ENCODE measurements at places on chromosomes 7 and 10. TPM values are rescaled to one million over a fixed set of nuclear protein-coding genes. Genes with fewer than 3 reads are reported as not detected.

- no peak for DNase-seq
These were observed 31.1 kb downstream of the SLC26A4 start for GRCh38 chr7:107691716-107692115.

DNA sequence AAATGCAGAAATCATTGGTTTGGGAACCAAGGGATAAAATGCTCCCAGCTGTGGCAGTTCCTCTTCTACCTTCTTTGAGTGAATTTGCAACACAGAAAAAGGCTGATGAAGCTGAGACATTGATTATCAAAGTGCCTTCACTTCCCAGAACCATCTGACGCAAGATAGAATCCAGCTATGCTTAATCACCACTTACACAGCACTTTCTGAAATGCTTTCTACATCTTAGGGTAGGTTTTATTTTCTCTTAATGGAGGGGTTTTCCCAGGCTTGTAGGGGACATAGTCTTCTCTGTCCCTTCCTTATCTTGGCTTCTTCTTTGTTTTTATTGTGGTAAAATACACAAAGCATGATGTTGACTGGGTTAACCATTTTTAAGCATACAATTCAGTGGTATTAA, 332.6 kb upstream of the ZNF32 start:
- no peak for DNase-seq

DNA sequence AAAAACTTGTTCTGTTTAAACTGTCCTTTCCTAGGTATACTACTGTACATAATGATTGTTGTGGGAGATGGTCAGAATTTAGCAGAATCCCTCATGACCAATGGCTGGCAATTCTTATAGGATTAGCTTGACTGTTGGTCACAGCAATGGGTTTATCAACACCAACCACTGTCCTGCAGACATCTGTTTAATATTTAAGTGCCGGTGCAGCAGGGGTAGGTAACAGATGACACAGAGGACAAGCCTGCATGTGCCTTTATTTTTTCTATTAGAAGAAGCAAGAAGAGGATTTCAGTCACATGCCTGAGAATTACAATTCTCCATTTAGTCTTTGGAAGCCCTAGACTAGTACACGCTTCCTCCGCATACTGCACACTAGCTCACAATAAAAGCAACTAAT, 48.4 kb downstream of the CCDC6 start:
- DNase-seq: no peak

DNA sequence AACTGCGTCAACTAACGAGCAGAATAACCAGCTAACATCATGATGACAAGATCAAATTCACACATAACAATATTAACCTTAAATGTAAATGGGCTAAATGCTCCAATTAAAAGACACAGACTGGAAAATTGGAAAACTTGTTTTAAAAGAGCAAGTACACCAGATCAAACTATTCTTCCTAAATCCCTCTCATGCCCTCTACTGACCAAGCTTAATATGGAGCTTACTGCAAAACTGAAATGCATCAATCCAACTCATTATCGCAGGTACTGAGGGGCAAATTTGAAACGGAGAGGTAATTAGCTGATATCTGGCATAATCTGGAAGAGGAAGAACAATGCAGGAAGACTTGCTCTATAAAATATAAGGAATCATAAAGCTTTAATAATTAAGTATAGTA, 1223.8 kb downstream of the NXPH1 start:
- no peak for DNase-seq

- DNase-seq: no peak
These were observed 245.5 kb downstream of the REEP3 start for GRCh38 chr10:63766745-63767137.

DNA sequence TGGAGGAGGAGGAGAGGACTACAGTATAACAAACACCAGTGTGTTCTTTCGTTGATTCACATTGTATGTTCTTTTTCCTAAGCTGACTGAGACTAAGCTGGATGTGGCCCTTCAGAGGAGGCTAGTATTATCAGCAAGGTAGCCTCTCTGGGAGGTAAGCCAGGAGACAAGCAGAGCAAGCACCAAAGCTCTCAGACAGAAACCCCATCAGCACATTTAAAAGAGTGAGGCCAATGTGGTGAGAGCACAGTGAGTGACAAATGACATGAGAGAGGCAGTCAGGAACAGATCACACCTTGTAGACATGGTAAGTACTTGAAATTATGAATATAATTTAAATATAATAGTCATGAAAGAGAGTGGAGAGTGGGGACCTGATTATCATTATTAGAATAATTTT, 107.6 kb downstream of the KMT2C start:
- no peak for DNase-seq

DNA sequence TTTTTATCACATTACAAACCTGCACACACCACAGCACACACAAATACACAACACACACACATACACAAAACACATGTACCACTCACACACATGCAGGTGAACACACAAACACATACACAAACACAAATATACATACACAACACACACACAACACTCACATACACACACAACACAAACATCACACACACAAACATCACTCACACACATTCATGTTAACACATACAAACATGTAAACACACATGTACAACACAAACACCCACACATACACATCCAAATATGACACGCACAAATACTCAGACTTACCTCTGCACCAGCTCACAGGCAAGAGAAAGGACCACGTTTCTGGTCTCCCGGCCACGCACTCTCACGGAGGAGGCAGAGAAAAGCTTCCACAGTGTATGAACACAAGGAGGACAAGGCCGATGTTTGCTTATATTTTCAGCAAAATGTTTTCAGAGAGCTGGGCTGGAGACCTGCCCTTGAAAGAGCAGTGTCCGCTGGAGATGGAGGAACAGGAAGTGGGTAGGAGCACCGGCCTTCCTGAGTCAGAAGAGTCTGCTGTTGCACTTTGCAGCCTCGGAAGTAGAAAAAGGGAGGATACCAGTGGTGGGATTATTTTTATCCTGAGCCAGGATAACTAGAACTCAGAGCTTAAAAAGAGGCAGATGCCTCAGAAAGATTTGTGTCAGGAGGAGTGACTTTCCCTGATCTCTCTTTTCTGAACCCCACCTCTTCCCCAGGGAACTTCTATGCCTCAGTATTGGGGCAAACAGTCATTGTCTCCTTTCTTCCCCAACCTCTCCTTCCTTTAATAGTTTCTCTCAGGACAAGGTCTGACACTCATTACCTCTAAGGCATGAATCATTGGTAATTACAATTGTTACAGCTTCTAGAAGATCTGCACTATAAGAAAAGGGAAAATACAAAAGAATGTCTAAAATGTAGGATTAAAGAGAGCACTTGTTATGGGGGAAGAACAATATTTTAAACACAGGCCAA, at the start of gene GIMAP6:
Gene GIMAP6 (minus strand): TSS at position 520 of the 999 bp plus-strand sequence. CDS start 2,243 bp downstream, outside the sequence.
- no peak for DNase-seq

DNA sequence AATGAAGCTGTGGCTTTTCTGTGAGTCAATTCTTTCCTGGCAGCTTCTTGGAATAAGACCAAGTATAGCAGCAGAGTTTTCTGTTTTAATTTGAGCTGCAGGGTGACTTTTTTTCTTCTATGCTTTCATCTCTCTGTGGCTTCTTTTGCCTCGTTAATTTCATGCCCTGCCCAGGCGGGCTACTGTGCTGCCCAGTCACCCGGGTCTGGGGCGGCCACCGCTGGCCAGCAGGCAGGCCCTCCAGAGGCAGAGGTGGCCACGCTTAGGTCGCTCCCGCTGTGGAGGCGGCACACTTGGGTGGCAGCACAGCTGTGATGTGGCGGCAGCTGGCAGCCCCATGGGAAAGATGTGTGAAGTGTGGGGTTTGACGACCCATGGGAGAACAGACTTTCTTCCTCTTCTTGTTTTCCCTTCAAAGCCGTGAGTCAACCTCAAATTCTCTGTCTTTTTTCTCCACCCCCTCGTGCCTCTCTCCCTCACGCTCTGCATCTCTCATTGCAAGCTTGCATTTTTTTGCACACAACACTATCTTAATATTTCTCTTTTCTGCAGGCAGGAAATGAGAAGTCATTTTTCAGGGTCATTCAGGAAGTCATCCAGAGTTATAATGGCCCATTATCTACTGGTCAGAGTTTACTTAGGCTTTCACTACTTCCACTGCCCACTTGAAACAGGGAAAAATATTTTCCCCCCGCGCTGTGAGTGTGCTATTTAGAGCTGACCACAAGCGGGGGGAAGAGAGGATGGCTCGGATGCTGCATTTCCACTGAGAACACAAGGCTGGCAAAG, 67.8 kb downstream of the EGFR start:
- DNase-seq: no peak

DNA sequence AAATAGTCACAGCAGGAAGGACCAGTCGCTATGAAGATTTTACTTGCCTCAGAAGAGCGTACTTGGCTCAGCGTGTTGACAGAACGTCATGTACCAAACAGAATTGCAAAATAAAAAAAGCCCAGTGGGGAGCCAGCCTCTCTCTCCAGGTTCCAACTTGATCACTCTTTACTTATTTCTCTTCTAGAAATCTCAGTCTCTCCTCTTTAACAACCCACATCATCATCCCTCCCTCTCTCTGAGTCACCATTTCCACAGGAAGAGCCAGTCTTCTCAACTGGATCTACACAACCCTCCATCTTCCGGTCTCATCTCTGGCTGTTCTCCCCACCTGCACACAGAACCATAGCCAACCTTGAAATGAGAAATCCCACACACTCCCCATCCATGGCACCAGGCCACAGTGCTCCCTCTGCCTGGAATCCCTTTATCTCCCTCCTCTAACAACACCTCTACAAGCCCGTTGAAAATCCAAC, 718.3 kb downstream of the GRID1 start:
- DNase-seq: no peak

- peak; percentile 74 for DNase-seq
These were observed 558 bp downstream of the VOPP1 start for GRCh38 chr7:55571511-55572377.

DNA sequence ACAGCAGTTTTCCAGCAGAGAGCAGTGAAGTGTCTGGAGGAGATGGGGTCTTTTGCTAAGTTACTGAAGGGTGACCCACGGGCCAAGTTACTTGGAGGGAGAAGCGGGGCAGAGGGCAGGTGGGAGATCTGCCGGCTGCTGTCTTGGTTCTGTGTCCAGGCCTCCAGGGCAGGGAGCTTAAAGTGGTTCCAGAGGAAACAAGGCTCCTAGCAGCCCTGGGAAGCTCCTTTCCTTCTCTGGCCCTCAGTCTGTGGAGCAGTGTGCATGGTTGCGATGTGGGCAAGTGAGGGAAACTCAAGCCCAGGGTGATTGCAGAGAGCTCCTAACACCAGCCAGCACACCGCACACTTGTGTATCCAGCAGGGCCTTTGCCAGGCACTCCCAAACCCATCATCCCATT, 6.3 kb downstream of the GHRHR start:
- no peak for DNase-seq

DNA sequence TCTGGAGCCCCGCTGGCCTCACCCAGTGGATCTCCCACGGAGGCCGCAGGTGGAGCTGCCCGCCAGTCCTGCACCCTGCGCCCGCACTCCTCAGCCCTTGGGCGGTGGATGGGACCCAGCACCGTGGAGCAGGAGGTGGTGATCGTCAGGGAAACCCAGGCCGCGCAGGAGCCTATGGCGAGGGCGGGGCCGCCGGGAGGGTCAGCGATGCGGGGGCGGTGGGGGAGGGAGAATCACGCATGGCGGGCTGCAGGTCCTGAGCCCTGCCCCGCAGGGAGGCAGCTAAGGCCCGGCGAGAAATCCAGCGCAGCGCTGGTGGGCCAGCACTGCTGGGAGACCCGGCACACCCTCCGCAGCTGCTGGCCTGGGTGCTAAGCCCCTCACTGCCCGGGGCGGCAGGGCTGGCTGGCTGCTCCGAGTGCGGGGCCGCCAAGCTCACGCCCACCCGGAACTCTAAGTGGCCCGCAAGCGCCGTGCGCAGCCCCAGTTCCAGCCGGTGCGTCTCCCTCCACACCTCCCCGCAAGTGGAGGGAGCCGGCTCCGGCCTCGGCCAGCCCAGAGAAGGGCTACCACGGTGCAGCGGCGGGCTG, 524.8 kb upstream of the TPK1 start:
- no peak for DNase-seq

DNA sequence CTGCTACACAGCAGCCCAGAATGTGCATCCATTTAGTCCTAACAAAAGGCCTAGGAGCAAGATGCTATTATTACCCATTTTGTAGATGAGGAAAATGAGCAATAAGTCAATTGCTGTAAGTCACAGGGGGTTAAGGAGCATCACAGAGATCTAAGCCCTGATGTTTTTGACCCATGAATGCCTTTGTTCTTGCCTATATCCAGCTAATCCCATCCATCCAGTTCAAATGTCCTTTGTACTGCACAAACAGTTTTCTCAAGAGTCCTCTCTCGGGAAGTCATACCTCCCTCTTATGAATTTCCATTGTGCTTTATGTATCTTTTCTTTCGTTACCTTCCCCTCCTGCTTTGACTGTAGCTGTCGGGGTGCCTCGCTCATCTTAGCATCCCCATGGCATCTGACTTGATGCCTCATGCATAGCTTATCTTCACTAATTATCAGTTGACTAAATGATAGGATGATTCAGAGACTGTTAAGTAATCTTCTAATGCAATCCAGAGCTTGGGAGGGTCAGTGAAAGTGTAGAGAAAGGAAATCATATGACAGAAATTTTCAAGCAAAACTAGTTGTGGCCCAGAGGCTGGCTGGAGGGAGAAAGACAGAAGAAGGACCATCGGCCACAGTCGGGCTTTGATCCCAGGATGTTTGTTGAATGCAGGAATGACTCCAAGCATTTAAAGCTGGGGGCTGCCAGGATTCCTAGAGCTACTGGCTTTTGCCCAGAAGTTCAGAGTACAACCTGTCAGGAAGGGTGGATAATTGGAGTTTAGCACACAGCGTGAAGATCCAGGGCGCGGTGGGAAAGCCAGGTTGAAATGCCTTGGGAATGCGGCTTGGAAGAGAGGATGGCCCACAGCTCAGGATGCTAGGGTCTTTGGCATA, 23.5 kb downstream of the BLVRA start:
- DNase-seq: no peak

DNA sequence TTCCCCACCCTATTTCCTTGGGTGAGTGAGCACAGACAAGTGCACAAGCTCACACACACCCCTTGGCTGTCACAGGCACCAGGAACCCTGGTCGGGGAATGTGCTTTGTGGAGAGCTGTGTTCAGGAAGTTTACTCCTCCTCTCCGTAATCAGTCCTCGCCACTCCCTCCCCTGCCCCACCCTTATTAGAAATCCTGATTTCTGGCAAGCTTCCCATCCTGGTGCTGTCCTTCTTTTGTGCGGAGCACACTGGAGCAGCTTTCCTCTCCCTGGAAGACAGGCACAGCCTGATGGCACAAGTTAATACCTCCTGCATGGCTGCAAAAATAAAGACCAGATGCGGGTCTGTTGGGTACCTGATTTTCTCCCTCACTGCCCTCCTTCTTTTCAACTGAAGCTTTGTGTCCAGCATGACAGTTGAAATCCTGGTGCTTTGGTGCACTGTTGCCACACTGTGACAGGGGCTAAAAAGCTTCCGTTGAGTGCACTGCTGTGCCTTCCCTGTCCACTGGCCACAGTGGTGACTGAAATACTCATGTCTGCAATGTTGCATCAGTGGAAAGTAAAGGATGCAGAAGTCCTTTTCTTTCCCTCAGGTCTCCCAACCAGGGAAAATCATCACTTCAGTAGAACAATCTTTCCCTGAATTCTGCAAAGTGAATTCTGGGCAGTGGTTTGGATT, 55.0 kb downstream of the LRRC4 start:
- DNase-seq: peak; percentile 30

GRCh38 chr10:71523756-71524155, 127.0 kb downstream of the CDH23 start:
- no peak for DNase-seq

- no peak for DNase-seq
These were observed 992 bp upstream of the RBM20 start for GRCh38 chr10:110643035-110643652.

- DNase-seq: no peak
These were observed 232.4 kb upstream of the FZD8 start for GRCh38 chr10:35874311-35875015.

The CYP26A1 gene
- total RNA-seq: 2.1 TPM

The DNMBP gene
- total RNA-seq: 17.6 TPM

The MINDY4 gene
- total RNA-seq: 12.4 TPM

The MCU gene
- 96.6 TPM for total RNA-seq

The ANXA8 gene
- 1.1 TPM for total RNA-seq

The ZNF804B gene
- not detected for total RNA-seq
